ENCODE measurements at places on chromosomes 1 and 21.

DNA sequence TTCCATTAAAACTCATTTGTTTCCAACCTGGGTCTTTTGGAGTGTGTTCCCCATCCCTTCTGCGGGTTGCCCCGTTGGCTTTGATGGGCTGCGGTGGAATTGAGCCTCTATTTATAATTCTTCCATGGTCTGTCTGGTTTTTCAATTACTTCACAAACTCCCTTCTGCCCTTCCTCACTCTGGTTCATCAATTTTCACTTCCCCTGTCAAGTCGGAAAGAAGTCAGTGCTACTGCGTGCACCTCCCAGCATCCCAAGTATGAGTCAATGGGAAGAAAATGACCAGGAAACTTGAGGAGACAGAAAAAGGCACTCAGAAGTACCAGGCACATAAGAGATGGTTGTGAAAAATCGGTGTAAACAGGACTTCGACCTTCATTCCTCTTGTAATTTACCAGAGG lies 126.2 kb downstream of the KAZN start:
- DNase-seq, result no peak

DNA sequence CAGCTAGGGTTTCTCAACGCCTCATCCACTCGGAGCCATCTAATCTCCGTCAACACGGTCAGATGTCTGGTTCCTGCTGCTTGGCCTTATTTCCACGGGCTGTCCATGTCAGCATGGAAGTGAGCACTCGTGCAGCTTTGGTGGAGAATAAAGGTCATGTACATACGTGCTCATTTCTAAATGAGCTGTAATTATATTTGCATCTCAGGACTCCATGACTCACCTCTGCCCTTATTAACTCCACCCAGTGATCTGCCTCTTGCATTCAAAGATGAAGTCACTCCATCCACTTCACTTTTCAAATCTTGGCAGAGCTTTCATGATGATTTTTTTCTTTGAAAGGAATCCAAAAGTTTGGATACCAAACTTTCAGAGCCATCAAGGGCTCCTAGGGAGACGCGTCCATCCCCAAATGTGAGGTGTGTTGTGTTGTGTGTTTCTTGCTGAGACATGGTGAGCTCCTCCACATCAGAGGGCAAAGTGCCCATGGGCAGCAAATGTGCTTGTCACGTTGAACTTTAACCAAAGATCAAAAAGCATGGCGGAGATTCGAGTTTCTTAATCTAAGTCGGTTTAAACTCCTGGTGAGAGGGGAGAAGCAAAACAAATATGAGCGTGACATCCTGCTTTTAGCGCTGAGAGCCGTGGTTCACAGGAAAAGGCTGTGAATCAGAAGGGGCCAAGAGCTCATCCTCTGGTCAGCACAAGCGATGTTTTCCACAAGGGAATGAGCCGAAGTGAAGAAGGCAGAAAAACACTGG lies 68.6 kb upstream of the ERRFI1 start:
- no peak for DNase-seq

DNA sequence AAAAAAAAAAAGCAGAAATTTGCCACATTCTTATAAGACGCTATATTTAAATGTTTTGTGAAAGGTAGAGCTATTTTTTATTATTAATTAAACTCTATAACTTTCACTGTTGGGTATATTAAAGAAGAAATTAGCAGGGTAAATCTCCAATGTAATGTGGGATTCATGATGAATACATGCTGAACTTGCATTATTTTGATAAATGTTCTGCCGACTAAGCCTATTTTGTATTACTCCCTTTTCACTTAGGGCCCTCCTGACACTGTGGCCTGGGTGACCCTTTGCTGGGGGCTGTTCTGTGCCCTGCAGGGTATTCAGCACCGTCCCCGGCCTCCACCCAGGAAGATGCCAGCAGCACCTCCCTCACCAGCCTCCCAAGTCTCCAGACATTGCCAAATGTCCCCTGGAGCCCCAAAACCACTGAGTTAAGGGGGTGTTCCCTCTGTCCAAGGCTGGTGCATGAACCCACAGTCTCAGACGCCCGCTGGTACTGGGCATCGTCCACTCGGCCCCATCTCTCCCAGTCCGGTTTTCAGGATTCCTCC lies 22.5 kb downstream of the RSPH1 start:
- DNase-seq, result no peak

GRCh38 chr21:39842741-39843459 lies 24.3 kb upstream of the PCP4 start:
- DNase-seq, result no peak

GRCh38 chr1:19938472-19938871 lies 15.1 kb upstream of the PLA2G2E start:
- no peak for DNase-seq

- DNase-seq, result no peak
Measured at GRCh38 chr21:37136744-37137143, 63.7 kb downstream of the TTC3 start.

DNA sequence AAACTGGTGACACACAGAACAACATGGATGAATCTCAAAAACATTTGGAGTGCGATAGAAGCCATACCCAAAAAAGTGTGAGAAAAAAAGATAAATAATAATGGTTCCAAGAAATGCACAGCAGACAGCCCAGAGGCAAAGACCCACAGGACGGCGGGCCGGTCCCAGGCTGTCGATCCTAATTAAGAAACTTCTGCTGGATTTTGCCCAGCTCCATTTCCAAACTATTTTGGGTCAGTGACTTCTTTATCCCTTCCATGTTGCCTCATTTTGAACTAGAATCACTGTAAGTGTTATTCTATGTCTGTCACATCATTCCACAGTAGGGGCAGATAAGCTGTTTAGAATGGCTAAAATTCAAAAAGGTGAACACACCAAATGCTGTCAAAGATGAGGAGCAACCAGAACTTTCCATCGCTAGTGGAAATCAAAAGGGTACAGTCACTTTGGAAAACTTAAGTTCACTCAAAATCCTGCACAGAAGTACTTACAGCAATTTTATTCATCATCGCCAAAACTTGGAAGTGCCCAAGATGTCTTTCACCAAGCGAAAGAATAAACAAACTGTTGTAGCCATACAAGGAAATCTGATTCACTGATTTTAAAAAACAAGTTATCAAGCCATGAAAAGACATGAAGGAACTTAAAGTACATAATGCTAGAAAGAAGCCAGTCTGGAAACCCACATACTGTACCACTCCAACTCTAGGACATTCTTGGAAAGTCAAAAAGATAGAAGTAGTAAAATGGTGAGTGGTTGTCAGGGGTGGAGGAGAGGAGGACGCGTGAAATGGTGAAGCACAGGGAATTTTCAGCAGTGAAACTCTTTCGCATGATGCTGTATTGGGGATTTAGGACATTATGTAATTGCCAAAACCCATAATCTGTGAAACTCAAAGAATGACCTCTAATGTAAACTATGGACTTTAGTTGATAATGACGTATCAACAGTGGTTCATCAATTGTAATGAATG lies 7.5 kb downstream of the NBPF1 start:
- no peak for DNase-seq

DNA sequence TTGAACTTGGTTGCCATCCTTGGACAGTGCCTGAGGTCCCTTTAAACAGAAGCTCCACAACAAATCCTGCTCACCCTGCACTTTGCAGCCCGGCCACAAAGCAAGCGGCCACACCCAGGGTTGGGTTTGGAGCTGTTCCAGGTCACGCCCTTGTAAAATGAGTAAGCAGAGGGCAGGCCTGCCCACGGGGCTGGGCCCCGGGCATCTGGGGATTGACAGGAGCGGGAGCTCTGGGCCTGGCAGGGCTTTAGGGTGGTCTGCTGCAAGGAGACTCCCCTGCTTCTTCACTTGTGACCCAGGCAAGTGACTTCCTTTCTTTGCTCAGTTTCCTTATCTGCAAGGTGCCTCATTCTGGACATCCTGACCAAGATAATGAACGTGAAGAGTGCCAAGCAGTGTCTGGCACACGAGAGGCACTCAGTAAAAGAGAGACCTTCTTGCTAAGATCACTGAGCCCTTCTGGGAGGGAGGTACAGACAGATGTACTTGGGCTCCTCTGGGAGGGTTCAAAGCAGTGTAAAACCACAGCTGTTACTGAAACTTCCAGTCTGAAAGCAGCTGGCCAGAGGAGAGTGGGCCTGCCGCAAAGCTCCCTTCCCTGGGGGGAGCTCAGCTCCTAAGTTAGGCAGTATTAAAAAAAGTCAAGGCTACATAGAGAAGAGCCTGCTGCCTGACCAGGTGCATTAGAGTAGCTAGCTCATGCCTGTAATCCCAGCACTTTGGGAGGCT lies 2.6 kb downstream of the E2F2 start:
- DNase-seq, result peak; percentile 74

DNA sequence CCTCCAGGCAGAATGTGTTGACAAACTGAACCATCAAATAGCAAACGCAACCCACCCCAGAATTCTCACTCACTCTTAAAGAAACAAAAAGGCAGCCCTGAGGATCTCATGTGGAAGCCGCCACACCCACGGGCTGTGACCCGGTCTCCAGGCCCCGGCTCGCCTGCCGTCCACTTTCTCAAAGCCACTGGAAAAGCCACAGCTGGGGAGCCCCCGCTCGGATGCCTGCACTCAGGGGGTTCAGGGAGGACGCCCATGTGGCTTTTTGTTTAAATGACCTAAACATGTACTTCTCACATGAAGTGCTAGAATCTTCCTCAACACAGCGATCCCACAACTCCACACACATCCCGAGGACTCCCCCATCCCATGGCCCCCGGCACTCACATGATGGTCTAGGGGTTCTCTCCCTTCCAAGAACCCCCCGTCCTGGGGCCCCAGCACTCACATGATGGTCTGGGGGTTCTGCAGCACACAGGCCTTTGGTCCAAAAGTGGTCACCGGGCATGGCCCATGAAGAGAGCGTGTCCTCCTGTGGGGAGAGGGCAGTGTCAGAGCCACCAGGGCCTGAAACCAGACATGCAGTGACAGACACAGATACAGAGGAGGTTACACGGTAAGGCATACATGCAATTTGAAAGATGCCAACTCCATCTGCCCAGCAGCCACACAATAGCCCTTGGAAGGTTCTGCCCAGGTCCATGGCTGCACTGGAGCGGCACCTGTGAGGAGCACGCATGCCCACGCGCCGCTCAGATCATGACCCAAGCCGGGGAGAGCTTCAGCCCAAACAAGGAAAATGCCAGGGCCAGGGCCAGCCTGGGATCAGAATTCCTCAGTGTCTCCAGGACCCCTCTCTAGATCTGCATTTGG lies 16.5 kb downstream of the NADK start:
- DNase-seq, result no peak

GRCh38 chr1:33086384-33086850 lies 5.5 kb downstream of the AZIN2 start:
- peak; percentile 74 for DNase-seq

DNA sequence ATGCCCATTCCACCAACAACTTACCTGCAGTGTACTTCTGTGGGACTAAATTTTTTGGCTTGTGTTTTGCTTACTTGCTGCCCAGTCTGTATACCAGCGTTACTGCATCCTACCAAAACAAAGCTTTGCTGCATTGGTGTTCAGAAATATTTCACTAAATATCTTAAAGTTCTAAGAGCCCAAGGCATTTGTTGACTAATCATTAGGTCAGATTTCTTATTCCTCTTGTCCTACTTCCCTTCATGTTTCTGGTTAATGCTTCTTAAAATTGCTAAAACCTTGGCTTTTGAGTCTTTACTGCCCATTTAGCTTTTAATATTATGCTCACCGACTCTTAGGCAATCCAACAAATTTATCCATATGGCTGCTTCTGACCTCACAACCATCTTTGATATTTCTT lies 161.8 kb downstream of the DPYD start:
- DNase-seq, result no peak

GRCh38 chr1:67441739-67442281 lies 11.6 kb upstream of the SERBP1 start:
- DNase-seq, result no peak

DNA sequence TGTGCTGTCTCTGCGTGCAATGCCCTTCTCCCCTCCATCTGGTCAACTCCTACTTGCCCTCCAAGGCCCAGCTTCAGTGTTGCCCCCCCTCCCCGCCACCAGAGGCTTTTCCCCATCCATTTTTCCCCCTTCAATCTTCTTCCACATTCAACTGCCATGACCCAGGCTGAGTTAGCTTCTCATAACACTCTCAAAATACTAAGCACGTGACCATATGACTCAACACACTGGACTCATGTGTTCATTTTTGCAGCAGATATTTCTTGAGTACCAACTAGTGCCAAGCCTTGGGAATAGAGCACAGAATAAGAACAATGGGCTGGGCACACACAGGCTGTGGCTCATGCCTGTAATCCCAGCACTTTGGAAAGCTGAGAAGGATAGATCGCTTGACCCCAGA lies 132.1 kb downstream of the IGSF21 start:
- DNase-seq, result no peak
